ENCODE measurements at places on chromosomes 11 and 22.
A peak's percentile ranks its signal among the peaks of the same experiment; 100 is the strongest.

DNA sequence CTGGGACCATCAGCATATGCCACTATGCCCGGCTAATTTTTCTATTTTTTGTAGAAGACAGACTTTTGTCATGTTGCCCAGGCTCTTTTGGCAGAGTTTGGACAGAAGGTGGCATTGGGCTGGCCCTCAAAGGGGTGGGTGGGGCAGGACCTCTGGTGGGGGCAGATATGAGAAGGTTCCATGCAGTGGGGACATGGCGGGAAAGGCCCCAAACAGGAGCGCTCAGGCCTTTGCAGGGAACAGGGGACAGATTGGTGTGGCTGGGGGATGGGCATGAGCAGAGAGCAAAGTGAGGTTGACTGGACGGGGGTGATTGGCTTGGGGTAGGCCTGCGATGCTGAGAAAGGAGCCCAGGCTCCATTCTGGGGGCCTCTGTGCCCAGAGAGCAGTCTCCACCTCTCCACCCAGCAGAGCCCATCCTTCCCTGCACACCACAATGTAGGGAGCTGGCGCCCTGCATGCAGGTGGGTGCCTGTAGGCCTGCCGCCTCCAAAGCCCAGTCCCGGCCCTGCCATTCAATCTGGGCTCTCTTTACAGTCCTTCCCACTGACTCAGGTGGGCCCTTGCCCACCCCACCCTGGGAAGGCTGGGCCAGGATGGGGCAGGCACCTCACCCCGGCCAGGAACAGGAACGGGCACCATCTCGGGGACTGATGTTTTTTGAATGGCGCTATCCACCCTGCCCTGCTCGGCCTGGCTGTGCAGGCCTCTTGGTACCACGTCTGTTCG lies 98.7 kb downstream of the MORC2 start:
- no peak for DNase-seq

GRCh38 chr11:102985850-102986249 lies 30.3 kb upstream of the MMP13 start:
- no peak for DNase-seq

DNA sequence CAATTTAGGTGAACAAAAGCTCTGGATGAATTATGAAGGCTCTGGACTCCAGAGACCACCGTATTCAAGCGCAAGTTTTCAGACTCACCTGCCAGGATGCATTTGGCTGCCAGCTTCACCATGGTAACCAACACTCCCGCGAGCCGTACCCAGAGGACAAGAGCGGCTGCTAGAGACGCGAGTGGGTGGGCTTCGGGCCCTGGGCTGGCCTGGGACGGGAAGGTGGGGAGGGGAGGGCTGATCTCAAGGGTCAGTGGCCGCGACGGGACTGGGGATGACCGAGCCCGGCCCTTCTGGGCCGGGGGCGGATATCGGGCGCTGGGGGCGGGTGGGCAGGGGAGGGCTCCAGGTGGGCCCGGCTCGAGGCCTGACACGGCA lies 344 bp downstream of the IFT27 start:
- peak; percentile 62 for DNase-seq

- DNase-seq: peak; percentile 54
These were observed 541.2 kb upstream of the API5 start for GRCh38 chr11:42770444-42771065.

DNA sequence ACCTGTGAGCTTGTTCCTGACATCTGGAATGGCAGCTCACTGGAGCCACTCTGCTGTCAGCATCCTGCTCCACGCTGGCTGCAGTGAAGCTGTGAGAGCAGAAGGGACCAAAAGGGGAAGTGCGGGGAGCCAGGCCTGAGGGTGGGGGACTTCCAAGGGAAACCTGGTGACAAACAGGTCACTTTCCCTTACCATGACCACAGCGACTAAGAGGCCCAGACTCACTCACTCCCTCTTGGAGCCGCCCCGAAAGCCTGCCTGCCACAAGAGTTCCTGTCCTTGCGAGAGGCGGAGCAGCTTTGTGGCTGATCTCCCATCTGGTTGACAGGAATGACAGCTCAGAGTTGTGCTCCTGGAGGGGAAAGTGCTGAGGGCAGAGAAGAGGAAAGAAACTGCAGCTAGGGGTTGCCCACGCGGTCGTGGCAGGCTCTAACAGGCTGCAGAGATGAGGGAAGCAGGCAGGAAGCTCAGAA lies 183.8 kb upstream of the NTM start:
- DNase-seq: peak; percentile 33

DNA sequence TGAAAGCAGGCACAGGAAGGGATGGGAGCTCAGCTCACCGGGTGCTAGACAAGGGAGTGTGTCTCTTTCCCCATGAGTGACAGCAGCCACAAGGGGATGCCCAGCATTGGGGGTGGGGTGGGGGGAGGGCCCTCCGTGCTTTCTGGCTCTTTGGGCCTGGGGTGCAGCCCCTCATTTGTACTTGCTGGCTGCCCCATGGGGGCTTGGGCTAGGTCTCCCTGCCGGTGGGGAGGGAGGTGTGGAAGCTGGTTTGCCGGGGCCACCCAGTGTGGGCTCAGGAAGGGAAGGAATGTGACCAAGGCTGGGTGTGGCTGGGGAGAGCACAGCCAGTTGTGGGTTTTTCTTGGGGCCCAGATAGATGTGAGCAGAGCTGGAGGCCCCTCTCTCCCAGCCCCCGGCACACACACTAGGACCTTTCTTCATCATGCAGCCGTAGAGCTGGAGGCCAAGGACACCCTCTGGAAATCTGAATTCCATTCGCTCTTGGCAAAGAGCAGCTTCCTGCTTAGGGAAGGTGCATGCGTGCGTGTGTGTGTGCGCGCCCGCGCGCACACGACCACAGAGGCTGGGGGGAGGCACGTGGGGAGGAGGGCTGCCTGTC lies 25.8 kb downstream of the KCNQ1OT1 start:
- DNase-seq: peak; percentile 12

DNA sequence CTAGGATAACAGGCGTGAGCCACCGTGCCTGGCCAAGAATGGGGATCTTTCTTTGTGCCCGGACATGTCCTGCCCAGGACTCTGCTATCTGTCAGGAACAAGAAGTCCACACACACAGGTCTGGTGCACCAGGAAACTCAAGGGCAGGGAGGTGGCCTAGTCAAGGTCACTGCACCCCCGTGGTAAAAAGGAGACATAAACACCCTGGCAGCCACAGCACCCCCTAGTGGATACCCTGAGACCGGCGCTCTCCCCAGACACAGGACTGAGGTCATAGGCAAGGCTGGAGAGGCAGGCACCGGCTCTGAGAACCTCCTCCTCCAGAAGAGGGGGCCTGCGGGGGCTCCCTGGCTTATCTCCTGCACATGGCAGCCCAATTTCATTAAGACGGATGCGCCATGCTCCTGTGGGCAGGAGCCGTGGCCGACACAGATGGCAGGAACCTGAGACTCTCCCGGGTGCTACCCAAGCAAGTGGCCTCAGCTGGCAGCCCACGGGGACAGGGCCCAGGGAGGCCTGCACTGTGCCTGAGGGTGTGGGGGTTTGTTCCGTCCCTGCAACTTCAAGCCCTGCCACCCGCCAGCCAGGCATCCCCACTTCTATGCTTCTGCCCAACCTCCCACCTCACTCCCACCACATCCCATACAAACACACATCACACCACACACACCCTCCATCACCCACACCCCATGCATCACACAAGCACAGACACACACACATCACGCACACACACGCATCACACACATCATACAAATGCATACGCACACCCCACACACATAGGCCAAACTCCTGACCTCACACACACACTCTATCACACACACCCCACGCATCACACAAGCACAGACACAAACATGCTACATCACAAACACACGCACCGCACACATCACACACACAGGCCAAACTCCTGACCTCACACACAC lies 19.6 kb downstream of the MACROD1 start:
- DNase-seq: peak; percentile 52

DNA sequence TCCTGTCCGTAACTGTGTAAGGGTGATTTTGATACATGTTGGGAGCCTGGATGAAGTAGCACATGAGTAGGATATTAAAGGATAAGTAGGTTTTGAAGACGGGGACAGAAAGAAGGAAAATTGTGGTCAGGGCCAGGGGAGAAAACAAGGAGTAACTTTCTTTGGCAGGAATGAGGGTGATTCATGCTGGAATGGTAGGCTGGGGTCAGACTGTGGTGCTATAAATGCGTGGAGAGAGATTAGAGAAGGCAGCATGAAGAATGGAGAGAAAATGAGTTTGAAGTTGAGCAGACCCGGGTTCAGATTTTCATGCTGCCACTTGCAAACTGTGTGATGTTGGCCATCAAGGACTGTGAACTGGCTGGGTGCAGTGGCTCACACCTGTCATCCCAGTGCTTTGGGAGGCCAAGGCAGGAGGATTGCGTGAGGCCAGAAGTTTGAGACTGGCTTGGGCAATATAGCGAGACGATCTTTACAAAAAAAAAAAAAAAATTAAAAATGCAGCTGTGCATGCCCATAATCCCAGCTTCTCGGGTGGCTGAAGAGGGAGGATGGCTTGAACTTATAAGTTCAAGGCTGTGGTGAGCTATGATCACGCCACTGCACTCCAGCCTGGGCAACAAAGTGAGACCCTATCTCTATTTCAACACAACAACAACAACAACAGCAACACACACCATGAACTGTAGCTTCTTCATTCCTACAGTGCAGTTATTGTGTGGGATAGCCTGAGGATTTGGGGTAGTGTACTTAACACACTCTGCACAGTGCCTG lies 22.3 kb downstream of the ZBTB16 start:
- no peak for DNase-seq

DNA sequence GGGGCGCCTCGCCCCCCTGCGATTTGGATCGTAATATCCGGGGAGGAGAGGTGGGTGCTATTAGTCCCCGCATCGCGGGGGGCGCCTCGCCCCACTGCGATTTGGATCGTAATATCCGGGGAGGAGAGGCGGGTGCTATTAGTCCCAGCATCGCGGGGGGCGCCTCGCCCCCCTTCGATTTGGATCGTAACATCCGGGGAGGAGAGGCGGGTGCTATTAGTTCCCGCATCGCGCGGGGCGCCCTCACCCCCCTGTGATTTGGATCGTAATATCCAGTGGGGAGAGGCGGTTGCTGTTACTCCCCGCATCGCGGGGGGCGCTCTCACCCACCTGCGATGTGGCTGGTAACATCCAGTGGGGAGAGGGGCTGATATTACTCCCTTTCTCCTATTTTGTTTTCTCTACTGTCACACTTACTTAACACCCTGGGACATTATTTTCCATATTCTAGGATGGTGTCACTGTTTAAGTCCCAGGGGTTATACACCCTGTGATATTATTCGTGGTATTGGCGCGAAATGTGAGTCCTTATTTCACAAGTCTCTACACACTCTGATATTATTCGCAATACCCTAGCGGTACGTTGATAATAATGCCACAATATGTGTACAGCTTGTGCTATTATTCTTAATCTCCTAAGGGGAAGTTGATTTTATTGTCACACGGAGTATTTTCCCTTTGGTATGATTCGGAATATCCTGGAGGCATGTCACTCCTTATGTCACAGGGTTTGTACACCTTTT lies 57.8 kb upstream of the ALDH3B2 start:
- peak; percentile 30 for DNase-seq

DNA sequence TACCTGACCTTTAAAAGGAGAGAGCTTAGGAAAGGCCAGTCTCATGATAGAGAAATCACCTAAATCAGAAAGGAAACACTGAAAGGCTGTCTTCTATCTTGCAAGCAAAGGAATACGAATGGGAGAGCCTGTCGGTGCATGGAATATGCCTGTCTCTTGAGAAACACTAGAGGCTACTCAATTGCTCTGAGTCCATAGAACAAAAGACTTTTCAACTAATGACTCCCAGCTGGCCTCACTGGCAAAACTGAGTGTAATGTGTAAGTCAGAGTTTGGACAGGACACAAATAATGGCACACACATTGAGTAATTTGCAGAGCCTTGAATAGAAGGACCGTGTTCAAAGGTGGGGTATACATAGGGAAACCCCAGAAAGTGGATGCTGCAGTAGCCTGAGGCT lies 171.0 kb upstream of the ARHGAP20 start:
- DNase-seq: no peak

DNA sequence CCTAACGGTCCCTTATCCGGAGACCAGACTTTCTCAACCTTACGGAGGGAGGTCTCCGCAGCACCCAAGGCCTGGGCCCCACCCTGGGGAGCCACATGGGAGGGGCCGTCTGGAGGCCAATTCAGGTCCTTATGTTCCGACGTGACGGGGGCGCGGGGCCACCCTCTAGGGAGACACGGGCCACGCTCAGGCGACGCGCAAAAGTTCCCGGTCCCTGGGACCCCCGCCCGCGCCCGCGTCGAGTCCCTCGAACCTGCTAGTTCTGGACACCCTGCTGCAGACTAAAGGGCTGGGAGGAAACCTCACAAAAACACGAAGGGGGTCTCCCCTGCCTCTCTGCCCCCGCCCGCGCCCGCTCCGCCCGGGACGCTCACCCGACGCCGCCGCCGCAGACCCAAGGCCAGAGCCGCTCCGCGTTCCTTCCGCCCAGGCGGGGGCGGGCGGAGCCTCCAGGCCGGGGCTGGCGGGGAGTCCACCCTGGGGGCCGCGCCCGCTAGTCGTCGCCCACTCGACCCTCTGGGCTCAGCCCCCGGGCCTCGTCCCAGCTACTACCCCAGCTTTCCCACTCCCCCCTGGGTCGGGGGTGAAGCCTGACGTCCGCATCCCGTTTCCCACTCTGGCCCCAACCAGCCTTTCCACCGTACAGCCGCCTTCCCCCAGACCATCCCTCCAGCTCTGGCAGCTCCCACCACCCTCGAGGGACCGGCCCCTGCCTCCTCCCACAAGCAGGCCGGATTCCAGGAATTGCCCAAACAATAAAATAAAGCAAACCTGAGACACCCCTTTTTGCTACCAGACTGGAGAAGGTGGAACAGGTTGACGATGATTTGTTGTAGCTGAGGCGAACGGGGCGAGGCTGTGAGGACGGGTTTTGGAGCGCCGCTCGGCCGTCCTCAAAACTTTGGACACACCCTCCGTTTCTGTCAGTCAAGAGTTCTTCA lies 2.7 kb downstream of the RNH1 start:
- peak; percentile 49 for DNase-seq

DNA sequence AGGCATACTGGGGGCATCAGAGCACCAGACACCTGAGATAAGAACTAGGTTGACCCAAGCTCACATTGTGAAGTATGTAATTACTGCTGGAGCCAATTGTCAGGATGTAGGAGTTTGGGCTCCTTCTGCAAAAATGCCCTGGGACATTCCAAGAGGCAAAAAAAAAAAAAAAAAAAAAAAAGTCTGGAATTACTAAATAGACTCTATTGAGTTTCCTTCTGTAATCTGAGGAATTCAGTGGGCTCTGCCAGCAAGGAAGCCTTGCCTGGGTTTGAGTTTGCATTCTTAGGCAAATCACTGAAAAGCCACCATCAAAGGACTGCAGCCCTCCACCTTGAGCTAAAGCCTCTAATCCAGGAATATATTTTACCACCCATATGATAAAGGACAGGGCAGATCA lies 8.0 kb upstream of the CAVIN3 start:
- DNase-seq: no peak

GRCh38 chr11:133360860-133361688 lies 171.2 kb downstream of the OPCML start:
- DNase-seq: no peak

DNA sequence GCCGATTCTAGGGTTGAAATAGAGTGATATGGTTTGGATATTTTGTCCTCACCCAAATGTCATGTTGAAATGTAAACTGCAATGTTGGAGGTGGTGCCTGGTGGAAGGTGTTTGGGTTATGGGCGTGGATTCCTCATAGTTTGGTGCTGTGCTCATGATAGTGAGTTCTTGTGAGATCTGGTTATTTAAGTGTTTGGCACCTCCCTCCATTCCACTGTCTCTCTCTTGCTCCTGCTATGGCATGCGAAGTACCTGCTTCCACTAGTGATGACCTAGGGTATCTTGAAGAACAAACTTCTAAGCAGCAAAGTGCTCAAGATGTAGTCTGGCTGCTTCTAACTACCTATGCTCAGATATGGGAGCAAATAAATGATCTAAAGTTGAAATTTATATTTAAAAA lies 56.0 kb upstream of the TSPAN18 start:
- DNase-seq: no peak
